NCI-H526 treated with DMSO at 0.1 percent for 48 hours (cell line): ENCODE measurements at places on chromosomes 6 and 20.

- DNase-seq, result no peak
These were observed 97.5 kb downstream of the DOK5 start for GRCh38 chr20:54572665-54573435.

- no peak for DNase-seq
These were observed 24.9 kb upstream of the BTN3A2 start for GRCh38 chr6:26340066-26340465.

GRCh38 chr20:3654326-3655130 lies 8.7 kb downstream of the GFRA4 start:
- peak; percentile 65 for DNase-seq

DNA sequence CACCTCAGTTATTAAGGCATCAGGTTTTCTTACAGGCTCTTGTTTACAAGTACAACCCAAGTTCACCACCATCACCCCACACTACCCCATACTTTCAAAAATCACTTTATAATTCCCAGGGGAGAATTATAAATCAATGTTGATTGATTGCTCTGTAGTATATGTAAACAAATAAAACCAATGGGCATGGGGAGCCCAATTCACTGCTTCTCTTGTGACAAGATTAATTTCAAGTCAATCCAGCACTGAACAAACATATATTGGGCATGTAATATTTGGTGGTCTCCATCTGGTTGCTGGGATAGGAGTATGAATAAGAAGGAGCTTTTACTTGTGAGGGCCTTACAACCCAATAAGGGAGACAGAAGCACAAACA lies 95.8 kb downstream of the CLVS2 start:
- DNase-seq, result no peak

- no peak for DNase-seq
These were observed 136.0 kb upstream of the PRND start for GRCh38 chr20:4585758-4586157.

GRCh38 chr20:53141201-53142050 lies 169.3 kb downstream of the TSHZ2 start:
- DNase-seq, result no peak

DNA sequence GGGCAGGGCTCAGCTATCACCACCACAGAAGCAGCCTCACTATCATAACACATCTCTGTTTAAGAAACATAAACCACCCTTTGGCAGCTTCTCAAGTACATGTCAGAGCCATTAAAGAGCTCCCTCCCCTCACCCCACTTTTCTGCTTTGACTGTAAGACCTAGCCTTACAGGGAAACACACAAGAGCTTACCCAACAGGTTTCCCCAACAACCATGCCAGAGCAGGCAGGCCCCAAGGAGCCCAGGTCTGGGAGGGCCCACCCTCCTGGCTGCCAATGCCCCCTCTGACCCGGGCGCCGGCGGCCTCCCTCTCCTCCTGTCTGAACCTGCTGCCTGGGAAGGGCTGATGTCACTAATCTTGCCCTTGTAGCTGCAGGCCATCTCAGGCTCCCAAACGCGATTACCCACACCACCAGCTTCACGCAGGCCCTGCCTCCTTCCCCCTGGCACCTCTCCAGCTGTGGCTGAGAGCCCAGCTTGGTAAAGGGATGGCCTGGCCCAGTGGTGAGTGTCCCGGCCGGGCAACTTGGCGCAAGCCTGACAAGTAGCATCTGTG lies 402.0 kb downstream of the MAFB start:
- no peak for DNase-seq

DNA sequence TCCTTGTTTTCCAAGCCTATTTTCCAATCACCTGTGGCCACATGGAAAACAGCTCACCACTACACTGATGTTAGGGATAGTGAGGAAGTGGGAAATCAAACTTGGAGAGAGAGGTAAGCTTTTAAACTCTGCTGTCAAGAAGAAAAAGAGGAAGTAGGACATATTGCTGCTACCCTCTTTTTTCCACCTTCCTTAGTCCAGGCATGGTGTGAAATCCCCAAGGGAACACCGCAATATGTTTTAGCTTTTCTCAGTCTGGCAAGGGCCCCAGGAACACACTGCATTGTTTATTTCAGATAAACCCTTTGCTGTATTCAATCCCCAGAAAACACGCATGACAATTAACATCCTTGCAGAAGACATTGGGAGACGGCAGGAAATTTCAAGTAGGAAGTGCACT lies 61.3 kb downstream of the HS3ST5 start:
- DNase-seq, result no peak

- DNase-seq, result no peak
These were observed 140.9 kb downstream of the LPA start for GRCh38 chr6:160523223-160523622.
